ENCODE measurements at places on chromosomes 16 and 17. TPM values are rescaled to one million over a fixed set of nuclear protein-coding genes. Genes with fewer than 3 reads are reported as not detected.

HAP1 gene
- total RNA-seq, result 3.2 TPM

SSTR5 gene
- 0.23 TPM for total RNA-seq

TEX19 gene
- 3.4 TPM for total RNA-seq

GOSR1 gene
- total RNA-seq, result 78.3 TPM

CCDC154 gene
- 0.88 TPM for total RNA-seq

ZNF652 gene
- total RNA-seq, result 92.6 TPM

PPY gene
- total RNA-seq, result not detected

PIMREG gene
- 15.8 TPM for total RNA-seq

MYCBPAP gene
- 1.3 TPM for total RNA-seq

ARL5C gene
- not detected for total RNA-seq

MT4 gene
- total RNA-seq, result not detected

MYH10 gene
- total RNA-seq, result 74.0 TPM

BIRC5 gene
- total RNA-seq, result 88.8 TPM

ADAM11 gene
- 2.3 TPM for total RNA-seq

HAS3 gene
- total RNA-seq, result 8.3 TPM

KIF2B gene
- total RNA-seq, result not detected

GJD3 gene
- total RNA-seq, result not detected

BCO1 gene
- 1.0 TPM for total RNA-seq

All from Caco-2 (cell line).